ENCODE measurements at places on chromosomes 4 and X.

- no peak for DNase-seq
Observed at GRCh38 chrX:17412692-17413091, 37.7 kb downstream of the NHS start.

GRCh38 chr4:150588316-150588715 is 6.4 kb downstream of the MAB21L2 start:
- no peak for DNase-seq

DNA sequence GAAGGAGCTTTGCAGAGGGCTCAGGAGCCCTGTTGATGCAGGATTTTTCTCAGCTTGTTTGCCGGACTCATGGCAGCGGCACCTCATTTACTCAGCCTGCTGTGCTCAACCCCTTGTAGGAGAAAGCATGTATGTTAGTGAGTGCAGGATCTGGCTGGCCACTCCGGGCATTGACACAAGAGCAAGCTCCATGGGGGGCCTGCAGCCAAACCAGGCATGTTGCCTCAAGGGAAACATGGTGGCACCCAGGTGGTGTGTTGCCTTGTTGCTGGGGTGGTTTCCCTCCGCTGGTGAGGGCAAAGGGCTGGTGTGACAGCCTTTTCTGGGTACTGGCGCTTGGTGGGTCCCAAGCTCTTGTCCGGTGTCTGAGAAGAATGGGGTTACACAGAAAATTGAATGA is 189.3 kb upstream of the ANXA3 start:
- DNase-seq = no peak

DNA sequence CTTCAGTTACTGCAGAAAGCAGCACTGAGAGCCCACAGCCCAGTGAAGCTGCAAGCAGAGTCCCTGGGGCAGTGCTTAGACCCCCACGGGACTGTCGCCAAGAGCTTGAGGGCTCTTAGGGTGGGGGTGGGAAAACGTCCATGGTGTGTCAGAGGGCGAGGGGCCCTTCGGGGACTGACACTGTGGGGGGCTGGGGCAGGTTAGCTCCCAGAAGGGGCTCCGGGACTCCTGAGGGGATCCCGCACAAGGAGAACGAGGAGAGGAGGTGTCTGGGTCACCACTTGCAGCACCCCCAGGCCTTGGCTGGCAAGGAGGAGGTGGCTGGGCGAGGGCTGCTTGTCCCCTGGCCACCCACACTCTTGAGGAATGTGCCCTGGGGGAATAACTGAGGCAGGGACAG is 20.8 kb downstream of the NAT8L start:
- no peak for DNase-seq

DNA sequence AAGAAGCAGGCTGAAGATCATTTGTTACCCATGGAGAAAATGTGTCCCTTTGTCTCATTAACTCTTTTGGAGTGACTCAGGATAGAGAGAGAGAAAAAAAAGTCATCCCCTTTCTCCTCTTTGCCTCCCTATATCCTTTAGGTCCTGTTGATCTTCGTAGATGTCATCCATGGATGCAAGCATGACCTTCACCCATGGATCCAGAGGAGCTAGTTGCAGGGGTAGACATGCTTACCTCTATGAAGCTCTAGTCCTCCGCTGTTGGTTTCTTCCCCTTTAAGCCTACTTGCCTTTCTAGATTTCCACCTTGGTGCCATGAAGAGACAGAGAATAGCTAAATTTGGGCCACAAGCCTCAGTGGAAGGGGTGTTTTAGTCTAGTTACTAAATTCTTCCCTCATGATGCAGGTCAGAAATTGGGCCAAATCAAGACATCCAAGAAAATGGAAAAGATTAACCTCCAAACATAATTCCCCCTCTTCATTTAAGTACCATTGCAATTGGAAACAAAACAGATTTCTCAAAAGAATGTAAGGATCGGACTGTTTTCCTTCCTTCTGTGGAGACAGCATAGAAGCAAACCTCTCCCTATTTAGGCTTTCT is 178.4 kb downstream of the TECRL start:
- DNase-seq = no peak

- DNase-seq = no peak
Observed at GRCh38 chr4:186807808-186808629, 84.4 kb upstream of the FAT1 start.
